ENCODE measurements at places on chromosomes 3 and 15. TPM values are rescaled to one million over a fixed set of nuclear protein-coding genes. Genes with fewer than 3 reads are reported as not detected.

DNA sequence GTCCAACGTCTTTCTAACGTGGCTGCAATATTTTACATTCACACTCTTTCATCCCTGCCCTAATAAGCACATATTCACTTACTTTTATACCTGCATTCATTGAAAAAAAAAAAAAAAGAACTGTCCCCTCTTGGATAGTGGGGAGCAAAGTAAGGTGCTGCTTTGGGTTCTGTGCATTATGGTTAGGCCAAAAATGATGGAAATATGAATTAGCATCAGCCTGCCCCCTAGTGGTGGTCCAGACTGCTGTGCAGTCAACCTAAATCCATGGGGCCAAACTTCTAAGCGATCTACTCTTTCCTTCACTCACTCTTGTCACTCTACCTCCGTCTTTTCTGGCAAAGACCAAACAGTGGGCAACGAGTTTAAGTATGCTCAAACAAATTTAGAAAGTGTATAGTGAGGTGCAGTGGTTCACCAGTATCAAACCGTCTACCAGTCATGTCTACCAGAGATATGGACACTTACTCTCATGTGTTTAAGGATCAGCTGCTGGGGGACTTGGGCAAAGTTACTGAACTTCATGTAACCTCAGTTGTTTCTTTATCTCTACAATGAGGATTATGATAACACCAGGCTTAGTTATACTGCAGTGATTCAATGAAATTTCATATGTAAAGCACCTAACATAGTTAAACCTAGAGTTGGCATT is 61.5 kb upstream of the GRM7 start:
- DNase-seq, result no peak

DNA sequence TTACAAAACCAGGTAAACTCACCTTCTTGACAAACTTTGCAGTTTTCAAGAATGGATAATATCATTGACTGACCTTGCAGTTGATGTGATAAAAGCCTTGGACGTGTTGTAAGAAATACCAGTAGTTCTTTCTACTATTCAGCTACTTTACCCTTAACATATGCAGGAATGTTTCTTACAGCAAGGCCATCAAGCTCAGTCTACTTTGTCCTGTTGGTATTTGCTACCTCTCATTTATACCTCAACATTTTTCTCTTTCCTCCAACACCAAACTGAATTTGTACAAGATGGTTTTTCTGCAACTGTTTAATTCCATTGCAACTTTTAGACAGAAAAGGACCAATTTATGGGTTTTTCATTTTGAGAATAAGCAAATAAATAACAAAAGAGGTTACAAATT is 147.4 kb upstream of the BCHE start:
- DNase-seq, result no peak

Gene ERC2
- 0.99 TPM for total RNA-seq

Gene GCNT3
- total RNA-seq, result 0.14 TPM

- no peak for DNase-seq
Measured at GRCh38 chr3:187011915-187012314, 81.6 kb downstream of the ST6GAL1 start.

Gene PTX3
- total RNA-seq, result 0.52 TPM

Gene ALPK3
- 181 TPM for total RNA-seq

DNA sequence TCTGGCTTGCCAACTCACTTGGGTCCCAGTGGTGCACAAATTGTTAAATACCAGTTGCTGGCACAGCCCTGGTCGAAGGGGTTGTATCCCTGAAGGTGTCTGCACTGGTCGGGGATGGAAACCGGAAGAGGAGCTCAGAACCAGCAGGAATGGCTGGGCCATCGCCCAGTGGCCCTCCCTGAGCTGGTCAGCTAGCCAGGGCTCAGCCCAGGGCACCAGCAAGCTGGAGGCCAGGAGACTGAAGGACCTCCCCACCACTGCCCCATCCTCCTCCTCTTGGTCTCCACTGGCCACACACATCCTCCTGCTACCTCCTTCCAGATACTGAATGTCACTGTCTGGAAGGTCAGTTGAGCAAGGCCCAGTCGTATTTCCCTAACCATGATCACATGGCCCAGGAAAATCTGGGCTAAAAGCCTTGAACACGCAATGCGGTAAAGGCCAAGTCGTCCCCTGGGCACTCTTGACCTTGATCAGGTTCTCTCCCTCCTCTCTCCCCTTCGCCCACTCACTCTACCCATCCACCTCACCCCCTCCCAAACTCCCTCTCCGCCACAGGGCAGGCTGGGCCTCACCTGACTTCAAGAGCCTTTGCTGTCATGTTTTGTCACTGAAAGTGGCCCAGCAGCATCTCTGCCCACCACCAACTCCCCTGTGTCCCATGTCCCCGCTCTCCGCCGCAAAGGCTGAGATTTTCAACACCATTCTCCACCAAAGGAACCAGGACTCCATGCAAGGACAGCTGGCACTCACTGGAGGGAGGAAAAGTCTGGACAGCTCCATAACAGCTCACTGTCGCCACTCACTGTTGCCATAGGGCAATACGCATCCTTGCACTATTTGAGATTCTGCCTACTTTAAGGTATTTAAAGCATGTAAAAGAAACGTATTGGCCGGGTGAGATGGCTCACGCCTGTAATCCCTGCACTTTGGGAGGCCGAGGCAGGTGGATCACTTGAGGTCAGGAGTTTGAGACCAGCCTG is 12.1 kb downstream of the ZDHHC19 start:
- no peak for DNase-seq

Gene MME
- 2.8 TPM for total RNA-seq

Gene RYR3
- total RNA-seq, result 0.08 TPM

Gene BBX
- total RNA-seq, result 41.3 TPM

DNA sequence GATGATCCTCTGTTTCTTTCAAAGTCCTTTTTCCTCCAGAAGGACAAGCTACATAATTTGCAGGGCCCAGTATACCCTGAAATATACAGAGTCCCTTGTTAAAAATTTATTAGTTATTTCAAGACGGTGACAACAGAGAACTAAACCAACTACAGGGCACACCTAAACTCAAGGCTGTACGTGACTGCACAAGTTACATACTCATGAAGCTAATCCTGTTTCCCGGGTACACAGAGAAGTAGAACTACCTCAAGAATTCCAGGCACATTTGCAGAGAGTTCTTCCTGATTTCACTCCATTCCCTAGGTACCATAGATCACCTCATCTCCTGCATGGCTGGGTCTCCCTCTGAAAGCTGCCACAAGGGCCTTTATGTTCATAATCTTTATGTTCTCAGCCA is 279.4 kb upstream of the ARL6 start:
- DNase-seq, result no peak

Gene FAM174B
- 17.1 TPM for total RNA-seq

- no peak for DNase-seq
Measured at GRCh38 chr15:42332331-42332730, 27.0 kb upstream of the CAPN3 start.

DNA sequence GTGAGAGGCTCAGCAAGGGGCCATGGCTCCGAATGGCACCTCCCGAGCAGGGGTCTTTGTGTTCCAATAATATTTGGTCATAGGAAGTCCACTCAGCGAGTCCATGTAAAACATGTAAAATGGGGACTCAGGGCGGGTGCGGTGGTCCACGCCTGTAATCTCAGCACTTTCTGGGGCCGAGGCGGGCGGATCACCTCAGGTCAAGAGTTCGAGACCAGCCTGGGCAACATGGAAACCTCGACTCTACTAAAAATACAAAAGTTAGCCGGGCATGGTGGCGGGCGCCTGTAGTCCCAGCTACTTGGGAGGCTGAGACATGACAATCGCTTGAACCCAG is 26.4 kb downstream of the EFCC1 start:
- no peak for DNase-seq

DNA sequence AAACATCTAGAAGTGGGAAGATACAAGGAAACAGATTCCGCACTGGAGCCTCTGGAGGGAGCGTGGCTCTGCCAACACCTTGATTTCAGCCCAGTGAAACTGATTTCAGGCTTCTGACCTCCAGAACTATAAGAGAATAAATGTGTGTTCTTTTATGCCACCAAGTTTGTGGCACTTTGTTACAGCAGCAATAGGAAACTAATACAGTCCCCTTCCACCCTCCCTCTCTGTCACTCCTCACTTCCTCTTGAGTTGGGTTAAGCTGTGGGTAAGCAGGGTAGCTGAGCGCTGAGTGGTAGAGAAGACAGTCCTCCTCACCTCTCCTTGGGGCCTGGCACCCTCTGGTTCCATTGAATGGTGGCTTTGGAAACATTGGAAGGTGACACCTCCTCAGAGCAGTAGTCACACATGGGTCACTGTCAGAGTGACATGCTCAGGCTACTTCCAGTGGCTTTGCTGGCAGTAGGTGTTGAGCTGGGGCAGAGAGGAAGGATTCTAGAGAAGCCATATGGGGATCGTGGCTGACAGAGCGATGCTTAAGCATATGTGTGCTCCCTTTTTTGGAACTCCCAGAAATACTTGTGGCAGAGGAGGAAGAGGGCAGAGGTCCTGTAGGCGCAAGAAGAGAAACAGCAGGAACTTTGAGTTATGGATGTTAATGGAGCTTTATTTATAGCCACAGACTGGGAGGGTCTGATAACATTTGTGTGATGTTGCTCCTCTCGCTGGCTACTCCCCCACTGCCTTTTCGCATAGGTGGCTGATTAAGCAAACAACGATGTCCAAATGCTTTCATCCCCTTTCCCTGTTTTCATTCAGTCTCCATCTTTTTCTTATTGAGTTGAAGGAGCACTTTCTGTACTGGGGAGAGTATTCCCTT is 14.8 kb upstream of the HCN4 start:
- DNase-seq, result no peak

DNA sequence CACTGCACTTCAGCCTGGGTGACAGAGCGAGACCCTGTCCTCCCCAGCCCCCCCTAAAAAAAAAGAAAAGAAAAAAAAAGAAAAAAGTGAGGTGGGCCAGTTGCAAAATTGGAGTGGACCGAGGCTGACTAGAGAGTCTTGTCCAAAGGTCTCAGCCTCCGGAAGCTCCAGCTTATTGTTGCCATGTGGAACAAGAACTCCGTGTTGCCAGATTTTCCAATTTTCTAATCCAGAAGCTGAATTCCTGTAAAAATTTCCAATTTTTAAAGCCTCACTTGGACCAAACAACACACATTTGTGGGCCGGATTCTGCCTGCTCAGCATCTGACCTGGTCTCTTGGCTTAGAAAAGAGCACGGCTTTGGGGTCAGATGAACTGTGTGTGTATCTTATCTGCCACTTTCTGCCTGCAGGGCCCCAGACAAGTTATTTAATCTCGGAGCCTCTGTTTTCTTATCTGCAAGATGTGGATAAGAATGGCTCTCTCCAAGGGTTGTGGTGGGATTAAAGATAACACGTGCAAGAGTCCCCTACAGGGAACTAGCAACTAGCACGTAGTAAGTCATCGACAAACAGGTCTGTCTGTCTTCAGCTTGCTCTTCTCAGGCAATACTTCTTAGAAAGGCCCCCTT is 73.7 kb upstream of the TLE3 start:
- no peak for DNase-seq

DNA sequence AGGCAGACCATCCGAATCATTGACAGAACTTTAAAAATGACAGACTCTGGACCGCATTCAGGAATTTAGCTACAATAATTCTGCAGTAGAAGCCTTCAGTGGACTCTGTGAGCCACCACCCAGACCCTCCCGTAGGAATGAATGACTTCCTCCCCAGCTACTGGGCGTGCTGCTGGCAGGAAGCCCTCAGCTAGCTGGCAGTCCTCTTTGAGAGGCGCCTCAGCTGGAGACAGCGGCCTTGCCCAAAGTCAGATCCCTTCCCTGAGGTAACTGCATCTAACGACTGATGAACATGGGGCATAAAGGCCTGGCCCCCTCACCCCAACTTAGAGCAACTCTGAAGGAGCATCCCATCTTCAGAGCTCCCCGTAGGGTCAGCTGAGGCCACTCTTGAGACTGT is 25.8 kb downstream of the CRABP1 start:
- peak; percentile 33 for DNase-seq

DNA sequence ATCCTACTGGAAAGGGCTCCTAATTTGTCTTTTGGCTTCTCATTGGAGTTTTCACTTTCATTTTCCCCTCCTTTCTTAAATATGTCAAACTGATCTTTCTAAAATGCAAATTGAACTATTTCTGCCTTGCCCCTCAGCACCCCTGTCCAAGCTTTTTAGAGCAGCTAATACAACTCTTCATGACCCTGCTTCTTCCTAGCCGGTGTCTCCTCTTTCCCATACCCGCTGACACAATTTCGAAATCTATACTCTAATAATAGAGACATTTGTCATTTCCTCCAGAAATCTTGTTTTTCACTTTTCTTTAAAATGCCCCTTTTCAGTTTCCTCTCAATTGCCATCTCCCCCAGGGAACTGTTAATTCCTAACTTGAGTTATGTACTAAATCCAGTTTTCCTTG is 2.9 kb upstream of the EPHA3 start:
- no peak for DNase-seq

GRCh38 chr3:115709093-115709492 is 85.8 kb downstream of the GAP43 start:
- DNase-seq, result no peak

Gene ANKUB1
- total RNA-seq, result not detected

DNA sequence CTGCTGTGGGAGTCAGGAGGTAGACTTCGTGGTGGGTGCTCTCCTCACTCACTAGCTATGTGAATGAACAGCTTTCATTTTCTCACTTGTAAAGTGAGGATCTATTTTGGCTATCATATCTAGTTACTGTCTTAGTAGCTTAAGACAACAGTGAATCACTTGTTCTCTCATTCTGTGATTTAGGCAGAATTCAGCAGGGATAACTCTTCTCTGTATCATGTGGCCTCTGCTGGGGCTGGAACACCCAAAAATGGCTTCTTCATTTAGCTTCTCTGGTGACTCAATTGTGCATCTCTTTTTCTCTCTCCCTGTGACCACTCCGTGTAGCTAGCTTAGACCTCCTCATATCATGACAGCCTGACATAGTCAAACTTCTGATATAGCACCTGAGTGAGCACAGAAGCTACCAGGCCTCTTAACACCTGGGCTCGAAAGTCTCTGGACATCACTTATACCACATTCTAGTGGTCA is 68.4 kb downstream of the BFSP2 start:
- no peak for DNase-seq

Gene ZNF654
- 9.9 TPM for total RNA-seq

Gene HYAL3
- 1.2 TPM for total RNA-seq

DNA sequence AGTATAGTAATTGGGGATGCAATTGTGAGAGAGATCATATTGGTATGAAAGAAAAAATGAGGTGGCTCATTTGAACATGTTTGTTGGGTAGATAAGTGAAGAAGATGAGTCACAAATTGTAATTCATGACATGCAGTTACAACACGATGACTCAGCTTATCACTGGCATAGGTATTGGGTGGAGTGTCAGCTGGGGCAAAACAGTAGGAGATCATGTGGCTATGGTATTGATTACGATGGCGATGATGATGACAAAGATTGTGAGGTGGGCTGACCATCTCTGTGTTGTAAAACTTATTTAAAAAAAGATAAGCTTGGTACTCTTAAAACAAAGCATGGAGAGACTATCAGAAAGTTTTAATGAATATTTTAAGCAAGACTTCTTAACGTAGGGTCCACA is 11.6 kb upstream of the DPH6 start:
- DNase-seq, result no peak

GRCh38 chr3:171829841-171830517 is 13.2 kb upstream of the TMEM212 start:
- peak; percentile 91 for DNase-seq

DNA sequence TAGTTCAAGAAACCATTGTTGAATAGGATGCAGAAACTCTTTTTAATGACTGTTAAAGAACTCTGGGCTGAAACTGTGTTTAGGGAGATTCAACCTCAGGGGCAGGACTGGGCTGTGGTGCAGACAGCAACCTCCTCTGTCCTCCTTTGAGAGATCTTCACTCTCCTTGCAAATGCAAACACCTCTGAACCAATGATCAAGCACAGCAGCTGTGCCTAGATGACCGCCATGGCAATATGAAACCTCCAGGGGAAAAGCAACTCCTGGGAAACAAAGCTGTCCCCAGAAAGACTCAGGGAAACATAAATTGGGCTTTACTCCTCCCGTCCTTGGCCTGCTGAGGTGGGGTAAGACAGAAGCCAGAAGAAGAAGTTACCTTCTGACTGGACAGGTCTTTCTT is 52.6 kb downstream of the TBC1D2B start:
- DNase-seq, result no peak

Gene CYP8B1
- not detected for total RNA-seq
